Large intestine (tissue), 12 donors: ENCODE measurements at places on chromosomes 2 and 18.

DNA sequence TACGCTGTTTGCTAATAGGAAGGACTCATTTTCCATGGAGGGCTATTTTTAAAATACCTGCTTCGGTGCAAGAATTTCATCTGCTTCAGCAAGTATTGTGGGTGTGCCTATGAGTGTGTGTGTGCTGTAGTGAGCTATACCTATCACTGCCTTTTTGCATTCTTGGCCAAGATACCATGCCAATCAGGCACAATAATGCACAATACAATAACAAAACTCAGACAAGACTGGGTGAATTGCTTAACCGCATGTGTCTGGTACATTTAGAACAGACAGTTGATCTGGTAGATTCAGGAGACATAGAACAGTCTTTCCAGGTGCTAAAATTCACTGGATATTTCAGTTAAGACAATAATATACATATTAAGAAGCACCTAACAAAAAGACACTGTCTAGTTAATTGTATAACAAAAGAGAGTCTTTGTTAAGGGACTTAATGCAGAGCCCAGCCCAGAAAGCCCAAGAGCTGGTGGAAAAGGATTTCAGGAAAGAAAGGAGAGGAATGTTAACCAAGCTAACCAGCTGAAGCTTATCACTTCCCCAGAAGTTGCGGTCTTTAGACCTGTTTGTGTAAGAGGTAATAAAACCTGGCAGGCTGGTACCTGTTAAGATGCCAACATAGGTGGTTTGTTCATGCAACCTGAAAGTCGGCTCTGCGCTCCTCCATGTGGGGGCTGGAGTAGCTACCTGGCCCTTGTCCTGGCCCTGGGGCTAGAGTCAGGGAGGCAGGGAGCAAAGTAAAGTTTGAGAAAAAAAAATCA, 153.3 kb upstream of the RBMS1 start:
- H3K27ac ChIP-seq: no peak overlapping the region
- no peaks in the 10 kb centered on the region for H3K27me3 ChIP-seq
- no peaks in the 10 kb centered on the region for H3K4me1 ChIP-seq
- no peak for DNase-seq
- no peak overlapping the region for H3K4me3 ChIP-seq
- H3K36me3 ChIP-seq: no peaks in the 10 kb centered on the region

- no peak overlapping the region for H3K4me3 ChIP-seq
- H3K4me1 ChIP-seq: no peaks in the 10 kb centered on the region
- no peak for DNase-seq
- H3K36me3 ChIP-seq: no peaks in the 10 kb centered on the region
- H3K27ac ChIP-seq: no peak overlapping the region
Observed at GRCh38 chr2:106977717-106978116, 91.8 kb upstream of the ST6GAL2 start.

- DNase-seq: no peak
- H3K27ac ChIP-seq: no peak overlapping the region
- H3K4me3 ChIP-seq: no peak overlapping the region
- no peaks in the 10 kb centered on the region for H3K27me3 ChIP-seq
- H3K36me3 ChIP-seq: no peaks in the 10 kb centered on the region
Observed at GRCh38 chr2:50782543-50782942, 249.4 kb downstream of the NRXN1 start.

DNA sequence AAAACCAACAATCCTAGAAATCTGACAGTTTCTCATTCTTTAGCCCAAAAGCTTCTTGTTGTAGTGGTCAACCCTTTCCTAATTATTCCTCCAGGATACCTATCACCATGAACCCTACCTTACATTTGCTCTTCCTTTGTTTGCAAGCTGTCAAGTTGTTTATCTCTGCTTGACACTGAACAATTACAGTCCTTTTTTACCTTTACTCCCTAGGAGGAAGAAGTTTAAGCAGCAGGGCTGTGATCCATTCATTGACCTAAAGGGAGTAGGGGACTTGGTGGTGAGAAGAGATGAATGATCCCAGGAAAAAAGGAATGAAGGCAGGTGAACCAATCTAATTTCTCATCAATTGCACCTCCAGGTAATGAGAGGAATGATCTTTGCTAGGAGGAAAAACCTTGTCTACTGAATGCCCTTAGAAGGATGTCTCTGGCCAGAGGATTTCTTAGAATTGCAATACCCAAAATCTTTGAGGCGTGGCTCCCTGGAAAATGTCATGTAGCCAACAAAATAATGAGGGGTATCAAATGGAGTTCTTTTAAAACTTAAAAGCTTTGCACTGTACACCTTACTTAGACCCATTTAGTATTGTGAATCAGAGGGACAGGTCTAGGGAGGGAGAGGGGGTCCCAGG, 47.7 kb downstream of the MREG start:
- H3K27me3 ChIP-seq: no peaks in the 10 kb centered on the region
- no peak overlapping the region for H3K27ac ChIP-seq
- DNase-seq: no peak
- H3K4me1 ChIP-seq: no peaks in the 10 kb centered on the region
- H3K4me3 ChIP-seq: no peak overlapping the region
- H3K36me3 ChIP-seq: no peaks in the 10 kb centered on the region

- no peaks in the 10 kb centered on the region for H3K36me3 ChIP-seq
- H3K4me3 ChIP-seq: peak overlapping the region; percentile 96
- no peak for DNase-seq
Observed at GRCh38 chr2:119760956-119761275, 1.2 kb downstream of the PTPN4 start.

GRCh38 chr2:239588451-239589269, 187.8 kb upstream of the HDAC4 start:
- no peaks in the 10 kb centered on the region for H3K36me3 ChIP-seq
- H3K27ac ChIP-seq: no peak overlapping the region
- DNase-seq: no peak
- H3K4me3 ChIP-seq: no peak overlapping the region
- no peaks in the 10 kb centered on the region for H3K4me1 ChIP-seq
- H3K27me3 ChIP-seq: no peaks in the 10 kb centered on the region

DNA sequence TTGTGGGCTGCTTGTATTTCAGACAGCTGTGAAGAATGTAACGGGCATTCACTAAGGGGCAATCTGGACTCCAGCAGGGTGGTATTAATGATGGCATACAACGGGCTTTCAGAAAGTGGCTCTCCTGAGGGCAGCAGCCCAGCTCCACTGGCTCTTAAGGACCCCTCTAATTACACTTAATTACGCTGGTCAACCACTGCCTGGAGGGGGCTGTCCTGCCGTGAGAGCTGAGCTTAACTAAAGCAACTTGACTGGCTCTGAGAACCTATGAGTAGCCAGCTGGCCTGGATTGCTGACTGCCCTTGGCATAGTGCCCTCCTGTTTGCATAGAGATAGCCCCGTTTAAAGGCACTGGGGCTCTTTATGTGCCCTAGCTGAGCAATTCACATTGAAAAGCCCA, 3.8 kb downstream of the LIPG start:
- H3K27ac ChIP-seq: no peak overlapping the region
- peaks cover 42% of the 10 kb centered on the region for H3K36me3 ChIP-seq
- no peak for DNase-seq
- peaks cover 17% of the 10 kb centered on the region for H3K27me3 ChIP-seq

GRCh38 chr18:23307567-23308295, 145.4 kb upstream of the RIOK3 start:
- H3K36me3 ChIP-seq: no peaks in the 10 kb centered on the region
- H3K4me1 ChIP-seq: no peaks in the 10 kb centered on the region
- no peak for DNase-seq
- H3K27ac ChIP-seq: no peak overlapping the region

DNA sequence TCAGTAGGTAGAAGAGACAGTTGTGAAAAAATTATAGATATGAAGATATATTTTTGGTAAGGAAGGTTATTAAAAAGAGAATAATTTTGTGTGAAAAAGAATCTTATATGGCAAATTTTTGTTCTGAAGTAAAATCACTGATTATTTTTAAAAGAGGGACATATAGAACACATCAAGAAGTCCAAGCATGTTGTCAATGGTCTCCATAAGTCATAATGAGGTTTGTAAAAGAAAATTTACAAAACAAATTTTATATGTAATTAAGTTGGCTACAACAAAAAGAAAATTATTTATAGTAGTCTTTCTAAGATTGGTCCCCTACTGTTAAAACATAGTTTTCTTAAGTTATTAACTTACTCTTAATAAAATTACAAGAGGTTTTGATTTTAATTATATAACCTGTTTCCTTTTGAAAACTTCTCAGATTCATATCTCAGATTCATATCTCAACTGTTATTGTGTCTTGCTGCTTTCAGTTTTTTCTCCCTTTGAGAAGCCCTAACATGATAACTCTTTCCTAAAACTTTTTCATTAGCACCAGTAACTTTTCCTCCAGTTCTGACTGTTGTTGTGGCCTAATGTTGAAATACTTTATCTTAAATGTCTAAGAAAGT, 81.2 kb downstream of the SH3YL1 start:
- H3K4me3 ChIP-seq: no peak overlapping the region
- no peaks in the 10 kb centered on the region for H3K36me3 ChIP-seq
- no peaks in the 10 kb centered on the region for H3K4me1 ChIP-seq

GRCh38 chr18:39842366-39842914, 2112.6 kb upstream of the PIK3C3 start:
- peaks cover 6% of the 10 kb centered on the region for H3K27me3 ChIP-seq
- no peak for DNase-seq
- peaks cover 8% of the 10 kb centered on the region for H3K4me1 ChIP-seq
- no peak overlapping the region for H3K4me3 ChIP-seq
- H3K27ac ChIP-seq: no peak overlapping the region

DNA sequence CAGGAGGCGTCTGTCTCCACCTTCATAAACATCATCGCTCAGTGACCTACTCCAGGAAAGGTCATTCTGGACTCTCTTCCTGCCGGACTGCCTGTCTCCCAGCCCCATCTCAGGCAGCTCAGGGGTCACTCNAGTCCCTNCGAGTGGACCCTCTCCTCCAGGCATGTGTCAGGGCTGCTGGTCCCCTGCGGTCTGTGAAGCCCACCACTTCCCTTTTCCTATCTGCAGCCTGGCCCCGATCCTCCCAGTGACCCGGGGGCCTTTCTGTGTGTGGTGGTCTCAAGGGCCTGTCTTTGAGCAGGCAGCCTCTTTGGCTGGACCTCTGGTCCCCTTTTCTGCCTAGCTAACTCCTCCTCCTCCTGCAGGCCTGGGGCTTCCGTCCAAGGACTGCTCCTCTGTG, 5.9 kb upstream of the PARD6G start:
- no peak for DNase-seq
- H3K36me3 ChIP-seq: no peaks in the 10 kb centered on the region
- no peak overlapping the region for H3K27ac ChIP-seq
- no peaks in the 10 kb centered on the region for H3K4me1 ChIP-seq

GRCh38 chr2:128365217-128365905, 46.7 kb upstream of the HS6ST1 start:
- H3K27me3 ChIP-seq: no peaks in the 10 kb centered on the region
- no peaks in the 10 kb centered on the region for H3K36me3 ChIP-seq
- H3K4me1 ChIP-seq: peaks cover 5% of the 10 kb centered on the region
- no peak for DNase-seq
- no peak overlapping the region for H3K4me3 ChIP-seq
- H3K27ac ChIP-seq: no peak overlapping the region

GRCh38 chr2:108912629-108912902, 76.5 kb downstream of the EDAR start:
- no peaks in the 10 kb centered on the region for H3K36me3 ChIP-seq
- H3K27ac ChIP-seq: no peak overlapping the region
- H3K4me1 ChIP-seq: no peaks in the 10 kb centered on the region
- DNase-seq: no peak
- H3K4me3 ChIP-seq: no peak overlapping the region
- H3K27me3 ChIP-seq: no peaks in the 10 kb centered on the region

GRCh38 chr18:59605633-59606192, 91.5 kb downstream of the CCBE1 start:
- no peak overlapping the region for H3K4me3 ChIP-seq
- no peak overlapping the region for H3K27ac ChIP-seq
- no peak for DNase-seq
- no peaks in the 10 kb centered on the region for H3K27me3 ChIP-seq
- no peaks in the 10 kb centered on the region for H3K36me3 ChIP-seq

- DNase-seq: no peak
- no peaks in the 10 kb centered on the region for H3K36me3 ChIP-seq
- peaks cover 17% of the 10 kb centered on the region for H3K4me1 ChIP-seq
- no peaks in the 10 kb centered on the region for H3K27me3 ChIP-seq
- H3K27ac ChIP-seq: no peak overlapping the region
- no peak overlapping the region for H3K4me3 ChIP-seq
Observed at GRCh38 chr2:174035981-174036742, 71.0 kb upstream of the SP3 start.

DNA sequence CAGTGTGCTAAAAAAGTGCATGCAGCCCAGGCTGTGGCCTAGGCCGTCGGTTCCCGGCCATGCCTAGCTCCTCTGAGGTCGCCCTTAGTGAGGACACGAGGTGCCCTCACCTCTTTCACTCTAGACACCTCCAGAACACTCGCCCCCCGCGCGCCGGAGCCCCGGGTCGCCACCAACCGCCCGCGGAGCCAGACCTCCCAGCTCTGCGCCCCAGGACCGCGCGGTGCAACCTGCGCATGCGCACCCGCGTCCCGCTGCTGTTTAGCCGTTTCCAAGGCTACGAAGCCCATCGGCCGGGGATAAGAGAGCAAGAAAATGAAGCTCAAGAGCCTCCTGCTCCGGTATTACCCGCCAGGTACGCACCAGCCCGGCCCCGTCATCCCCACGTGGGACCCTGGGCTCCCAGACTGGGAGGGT, at the start of gene DAW1:
TSS of gene DAW1 (plus strand) at position 257 of the 417 bp plus-strand sequence. CDS start at position 316, 59 bp downstream.
- H3K27me3 ChIP-seq: peaks cover 4% of the 10 kb centered on the region
- no peaks in the 10 kb centered on the region for H3K36me3 ChIP-seq
- H3K27ac ChIP-seq: no peak within 1 kb of the TSS
- peaks cover 8% of the 10 kb centered on the region for H3K4me1 ChIP-seq

DNA sequence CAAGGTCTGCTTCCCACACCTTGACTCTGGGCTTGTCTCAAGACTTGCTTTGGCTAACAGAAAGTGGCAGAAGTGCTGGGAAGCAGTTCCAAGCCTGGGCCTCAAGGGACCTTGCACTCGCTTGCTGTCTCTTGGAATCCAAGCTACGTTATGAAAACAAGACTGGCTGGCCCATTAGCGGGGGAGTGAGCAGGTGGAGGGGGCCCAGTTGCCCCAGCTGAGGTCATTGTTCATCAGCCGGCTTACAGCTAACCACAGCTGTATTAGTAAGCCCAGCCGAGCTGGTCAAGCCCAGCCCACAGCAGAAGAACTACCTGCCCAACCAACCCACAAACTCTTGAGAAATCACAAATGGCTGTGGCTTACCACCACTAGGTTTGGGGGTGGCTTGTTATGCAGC, 63.1 kb downstream of the MARCO start:
- no peak overlapping the region for H3K4me3 ChIP-seq
- H3K4me1 ChIP-seq: no peaks in the 10 kb centered on the region
- no peaks in the 10 kb centered on the region for H3K36me3 ChIP-seq
- H3K27me3 ChIP-seq: peaks cover 3% of the 10 kb centered on the region

DNA sequence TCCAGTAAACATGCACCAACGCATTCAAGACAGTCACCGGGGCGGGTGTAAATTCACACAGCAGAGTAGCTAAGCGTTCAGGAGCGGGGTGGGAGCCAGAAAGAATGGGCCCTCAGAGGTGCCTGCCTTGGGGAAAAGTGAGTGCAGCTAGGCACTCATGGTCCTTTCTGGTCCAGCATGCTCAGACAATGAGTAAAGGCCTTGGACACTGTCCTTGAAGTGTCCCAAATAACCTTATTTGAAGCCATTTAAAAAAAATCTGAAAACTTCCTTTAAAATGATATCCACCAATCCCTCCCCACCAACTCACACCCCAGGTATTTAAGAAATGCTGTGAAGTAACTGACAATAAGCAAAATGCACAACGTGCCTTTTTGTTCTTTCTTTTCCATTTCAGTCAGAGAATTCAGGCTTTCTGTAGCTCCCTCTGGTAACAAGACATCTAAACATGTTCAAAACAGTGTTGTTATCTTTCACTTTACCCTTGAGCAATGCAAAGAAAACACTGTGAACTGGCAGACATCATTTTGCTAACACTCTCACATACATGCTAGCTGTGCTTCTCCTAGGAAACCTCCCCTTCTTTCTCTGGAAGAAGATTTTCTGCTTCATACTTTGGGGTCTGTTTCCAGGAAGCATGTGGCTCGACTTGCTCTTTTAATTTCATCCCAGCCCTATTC, 445.1 kb upstream of the SPRED2 start:
- DNase-seq: no peak
- H3K27ac ChIP-seq: no peak overlapping the region
- H3K4me3 ChIP-seq: no peak overlapping the region
- H3K4me1 ChIP-seq: no peaks in the 10 kb centered on the region
